ENCODE measurements at places on chromosomes 1 and 21.

GRCh38 chr1:27789540-27790041 lies 16.6 kb downstream of the STX12 start:
- no peak for DNase-seq

GRCh38 chr1:180274221-180274620 lies 44.2 kb downstream of the LHX4 start:
- DNase-seq, result no peak

DNA sequence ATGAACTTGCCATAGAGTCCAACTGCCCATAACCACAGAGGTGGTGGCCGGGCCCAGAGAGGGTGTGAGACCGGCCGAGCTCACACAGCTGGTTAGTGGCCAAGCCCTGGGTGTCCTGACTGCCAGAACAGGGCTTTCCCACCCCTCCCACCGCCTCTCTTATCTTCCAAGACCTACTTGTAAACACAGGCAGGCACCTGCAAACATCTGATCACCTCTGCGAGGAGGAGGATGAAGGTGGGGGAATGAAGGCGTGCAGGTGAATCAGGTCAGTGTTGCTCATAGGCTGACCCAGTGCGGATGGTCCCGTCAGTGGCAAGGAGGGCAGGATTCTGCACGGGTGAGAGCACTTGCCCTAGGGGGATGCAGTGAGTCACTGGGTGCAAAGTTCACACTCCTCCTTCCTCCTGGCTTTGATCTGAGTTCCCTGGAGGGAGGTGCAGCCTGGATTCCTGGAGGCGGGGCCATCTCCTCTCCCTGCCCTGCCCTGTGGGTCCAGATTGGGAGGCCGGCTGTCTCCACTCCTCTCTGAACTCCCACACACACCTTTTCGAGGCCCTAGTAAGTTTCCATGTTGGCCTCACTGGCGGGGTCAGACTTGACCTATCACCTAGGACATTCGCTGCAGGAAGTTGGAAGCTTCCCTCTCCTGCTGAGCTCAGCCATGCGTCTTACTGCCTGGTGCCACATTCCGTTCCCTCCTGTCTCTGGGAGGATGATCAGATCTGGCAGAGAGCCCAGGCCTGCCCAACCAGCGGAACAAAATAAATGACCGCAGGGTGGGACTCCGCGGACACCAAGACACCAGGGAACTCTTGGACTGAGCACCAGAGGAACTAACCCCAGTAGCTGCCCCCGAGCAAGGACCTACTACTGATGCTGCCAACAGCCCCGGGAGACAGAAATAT lies 7.3 kb downstream of the UQCRHL start:
- no peak for DNase-seq

DNA sequence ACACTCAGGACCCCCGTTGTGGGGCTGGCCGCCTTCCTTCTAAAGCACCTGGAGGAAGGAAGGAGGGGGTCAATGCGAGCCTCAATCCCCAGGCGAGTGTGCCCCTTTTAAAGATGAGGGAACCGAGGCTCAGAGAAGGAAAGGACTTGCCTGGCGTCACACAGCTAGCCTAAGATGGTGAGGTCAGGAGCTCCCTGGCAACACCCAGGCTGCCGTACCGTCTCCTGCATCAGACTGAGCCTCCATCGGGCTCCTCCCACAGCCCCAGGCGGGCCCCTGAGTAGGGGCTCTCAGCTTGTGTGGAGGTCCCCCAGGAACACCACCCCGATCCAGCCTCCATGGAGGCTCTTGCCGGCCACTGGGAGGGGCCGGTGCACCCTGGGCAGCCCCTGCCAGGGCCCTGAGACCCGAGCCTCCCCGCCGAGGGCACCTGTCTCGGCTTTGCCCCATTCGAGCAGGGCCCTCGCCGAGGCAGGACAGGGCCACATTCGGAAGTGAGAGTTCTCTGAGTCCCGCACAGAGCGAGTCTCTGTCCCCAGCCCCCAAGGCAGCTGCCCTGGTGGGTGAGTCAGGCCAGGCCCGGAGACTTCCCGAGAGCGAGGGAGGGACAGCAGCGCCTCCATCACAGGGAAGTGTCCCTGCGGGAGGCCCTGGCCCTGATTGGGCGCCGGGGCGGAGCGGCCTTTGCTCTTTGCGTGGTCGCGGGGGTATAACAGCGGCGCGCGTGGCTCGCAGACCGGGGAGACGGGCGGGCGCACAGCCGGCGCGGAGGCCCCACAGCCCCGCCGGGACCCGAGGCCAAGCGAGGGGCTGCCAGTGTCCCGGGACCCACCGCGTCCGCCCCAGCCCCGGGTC lies at the start of gene AIRE:
AIRE (plus strand) TSS at position 739 of the 855 bp plus-strand sequence. CDS start 131 bp downstream, outside the sequence.
- DNase-seq, result no peak

DNA sequence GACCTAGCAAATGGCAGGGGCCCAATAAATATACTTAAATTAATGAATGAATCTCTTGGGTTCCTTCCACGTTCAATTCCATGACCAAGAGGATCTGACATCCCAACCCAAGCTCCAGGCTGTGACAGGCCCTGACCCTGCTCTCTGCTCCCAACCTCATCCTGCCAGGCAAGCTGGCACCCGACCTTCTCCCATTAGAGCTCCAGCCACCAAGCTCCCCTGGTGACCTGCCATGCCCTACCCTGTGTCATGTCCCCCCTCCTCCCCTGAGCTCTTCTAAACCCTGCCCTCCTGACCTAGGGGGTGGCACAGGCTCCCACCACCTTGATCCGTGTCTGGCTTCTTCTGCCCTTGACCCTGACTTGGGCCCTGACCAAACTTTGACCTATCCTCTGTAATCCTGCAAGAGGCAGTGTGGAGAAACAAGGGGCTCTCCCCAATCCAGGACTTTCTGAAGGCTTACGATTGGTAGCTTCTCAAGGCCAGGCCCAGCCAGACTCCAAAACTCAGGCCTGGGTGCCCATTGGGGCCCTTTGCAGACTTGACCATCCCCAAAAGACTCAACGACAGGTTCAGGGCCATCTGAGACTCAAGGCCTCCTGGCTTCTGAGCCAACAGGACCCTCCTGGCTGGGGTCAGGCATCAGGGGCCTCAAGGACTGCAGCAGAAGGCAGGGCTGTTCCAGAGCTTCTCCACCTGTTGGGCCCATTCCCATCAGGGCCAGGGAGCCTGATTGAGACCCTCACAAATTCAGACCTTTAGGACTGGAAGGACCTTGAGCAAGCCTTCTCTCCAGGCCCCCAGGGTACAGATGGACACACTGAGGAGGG lies 249.0 kb downstream of the PTPRU start:
- DNase-seq, result no peak

- DNase-seq, result no peak
Measured at GRCh38 chr1:210641582-210641981, 312.9 kb downstream of the HHAT start.

All from anterior cingulate cortex (tissue), 58 donors.